Muscle of back (tissue), 13 donors: ENCODE measurements at places on chromosomes 6 and 20.

DNA sequence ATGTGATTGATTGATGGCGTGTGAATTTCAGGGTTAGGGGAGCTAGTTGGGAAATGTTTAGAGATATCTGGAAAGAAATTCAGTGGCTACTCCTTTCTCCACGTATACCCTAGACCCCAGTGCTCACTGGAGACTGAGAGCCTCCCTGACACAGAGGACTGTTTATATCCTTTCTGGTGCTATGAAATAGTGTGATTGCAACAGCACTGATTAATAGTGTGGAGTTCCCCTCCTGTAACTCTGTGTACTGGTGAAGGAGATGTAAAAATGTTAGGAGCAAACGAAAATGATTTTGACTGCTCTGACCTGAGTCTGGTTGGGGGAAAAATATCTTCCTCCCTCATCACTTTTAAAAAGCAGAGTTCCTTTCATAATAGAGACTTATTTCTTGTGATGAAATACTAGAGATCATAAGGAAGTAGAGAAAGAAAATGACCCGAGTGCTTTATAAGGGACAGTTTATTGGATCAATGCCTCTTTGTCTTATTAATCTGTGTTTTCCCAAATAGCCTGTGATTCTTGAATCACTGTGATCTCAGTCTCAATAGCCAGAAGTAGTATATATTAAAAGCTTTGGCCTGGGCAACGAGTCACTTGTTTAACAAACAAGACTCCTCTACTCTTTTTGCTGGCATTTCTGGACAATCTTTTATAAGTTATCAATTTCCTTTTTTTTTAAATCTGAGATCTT is 92.3 kb downstream of the RNF182 start:
- no peak for DNase-seq

GRCh38 chr6:16244869-16245451 is 6.6 kb downstream of the GMPR start:
- DNase-seq, result peak; percentile 56

- DNase-seq, result no peak
Measured at GRCh38 chr20:57404419-57405072, 13.3 kb downstream of the RBM38 start.

DNA sequence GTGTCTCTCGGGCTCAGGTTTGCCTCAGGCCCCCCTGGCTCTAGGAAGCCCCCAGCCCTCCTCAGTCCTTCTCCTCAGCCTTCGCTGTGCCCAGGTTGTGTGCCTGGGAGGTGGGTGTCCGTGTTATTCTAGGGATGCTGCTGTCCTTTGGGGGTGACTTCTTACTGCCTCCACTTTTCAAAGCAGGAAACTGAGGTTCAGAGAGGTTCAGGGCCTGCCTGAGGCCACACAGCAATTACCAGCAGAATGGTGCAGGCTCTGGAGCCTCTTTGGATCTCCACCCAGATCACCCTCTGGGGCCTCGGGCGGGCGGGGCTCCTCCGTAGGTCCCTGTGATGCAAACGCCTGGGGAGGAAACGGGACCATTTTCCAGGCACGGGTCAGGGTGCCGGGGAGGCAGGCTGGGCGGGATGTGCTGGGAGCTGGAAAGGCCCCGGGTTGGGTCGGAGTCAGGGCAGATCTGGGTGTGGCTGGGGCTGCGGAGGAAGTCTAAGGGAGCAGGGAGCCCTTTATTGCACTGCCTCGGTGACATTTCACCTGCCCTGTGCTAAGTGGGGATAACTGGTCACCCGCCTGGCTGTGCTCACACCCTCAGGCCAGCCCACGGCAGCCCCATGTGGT is 23.2 kb downstream of the GATA5 start:
- DNase-seq, result no peak

DNA sequence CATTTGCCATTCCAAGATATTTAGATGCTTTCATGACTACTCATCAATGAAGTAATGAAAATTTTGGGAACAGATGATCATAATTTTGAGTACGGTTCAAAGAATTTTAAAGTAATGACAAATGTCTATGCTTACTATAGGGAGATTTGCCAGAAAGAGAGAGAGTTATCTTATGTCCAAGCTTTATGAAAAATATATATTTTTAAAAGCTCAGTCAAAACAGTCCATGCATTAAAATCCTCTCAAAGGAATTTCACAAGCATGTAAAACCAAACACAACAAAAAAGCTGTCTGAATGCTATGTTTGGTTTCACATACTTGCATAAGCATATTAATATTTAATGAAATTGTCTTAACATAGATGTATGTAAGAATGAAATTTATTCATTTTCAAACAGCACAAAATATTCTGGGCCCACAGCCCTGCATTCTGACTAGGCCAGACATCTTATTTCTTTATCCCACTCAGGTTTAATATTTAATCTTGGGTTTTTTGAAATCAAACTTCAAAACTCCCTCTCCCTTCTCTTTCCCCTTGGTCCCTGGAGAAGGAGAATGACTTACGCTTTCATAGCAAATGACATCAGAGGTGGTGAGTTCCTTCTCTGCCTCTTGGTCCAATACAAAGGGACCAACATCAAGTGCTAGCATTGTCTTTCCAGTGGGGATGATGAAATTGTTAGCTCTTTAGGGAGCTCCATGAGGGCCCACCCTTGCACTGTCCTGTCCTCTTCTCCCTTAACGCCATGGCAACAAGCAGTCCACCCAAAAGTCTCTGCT is 94.2 kb downstream of the ADAT2 start:
- DNase-seq, result peak; percentile 42

- no peak for DNase-seq
Measured at GRCh38 chr6:45956663-45957062, 59.0 kb downstream of the CLIC5 start.

DNA sequence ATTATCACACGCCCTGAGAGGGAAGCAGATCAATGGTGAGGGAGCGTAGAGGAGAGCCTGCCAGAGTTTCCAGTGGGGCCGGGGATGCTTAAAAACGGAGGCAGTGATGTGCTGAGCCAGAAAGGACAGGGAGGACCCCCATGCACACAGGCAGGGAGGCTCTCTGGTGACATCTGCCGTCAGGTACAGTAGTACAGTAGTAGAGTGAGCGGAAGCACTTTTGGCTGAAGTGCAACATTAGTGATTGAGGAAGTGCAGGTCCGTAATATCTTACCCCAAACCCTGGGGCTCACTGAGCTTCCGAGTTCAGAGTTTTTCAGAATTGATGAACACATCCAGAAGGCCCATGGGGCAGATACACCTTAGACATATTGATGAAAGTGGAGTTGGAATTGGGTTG is 42.1 kb downstream of the GFRA4 start:
- no peak for DNase-seq

GRCh38 chr20:4997222-4997621 is 4.1 kb downstream of the SLC23A2 start:
- DNase-seq, result no peak

DNA sequence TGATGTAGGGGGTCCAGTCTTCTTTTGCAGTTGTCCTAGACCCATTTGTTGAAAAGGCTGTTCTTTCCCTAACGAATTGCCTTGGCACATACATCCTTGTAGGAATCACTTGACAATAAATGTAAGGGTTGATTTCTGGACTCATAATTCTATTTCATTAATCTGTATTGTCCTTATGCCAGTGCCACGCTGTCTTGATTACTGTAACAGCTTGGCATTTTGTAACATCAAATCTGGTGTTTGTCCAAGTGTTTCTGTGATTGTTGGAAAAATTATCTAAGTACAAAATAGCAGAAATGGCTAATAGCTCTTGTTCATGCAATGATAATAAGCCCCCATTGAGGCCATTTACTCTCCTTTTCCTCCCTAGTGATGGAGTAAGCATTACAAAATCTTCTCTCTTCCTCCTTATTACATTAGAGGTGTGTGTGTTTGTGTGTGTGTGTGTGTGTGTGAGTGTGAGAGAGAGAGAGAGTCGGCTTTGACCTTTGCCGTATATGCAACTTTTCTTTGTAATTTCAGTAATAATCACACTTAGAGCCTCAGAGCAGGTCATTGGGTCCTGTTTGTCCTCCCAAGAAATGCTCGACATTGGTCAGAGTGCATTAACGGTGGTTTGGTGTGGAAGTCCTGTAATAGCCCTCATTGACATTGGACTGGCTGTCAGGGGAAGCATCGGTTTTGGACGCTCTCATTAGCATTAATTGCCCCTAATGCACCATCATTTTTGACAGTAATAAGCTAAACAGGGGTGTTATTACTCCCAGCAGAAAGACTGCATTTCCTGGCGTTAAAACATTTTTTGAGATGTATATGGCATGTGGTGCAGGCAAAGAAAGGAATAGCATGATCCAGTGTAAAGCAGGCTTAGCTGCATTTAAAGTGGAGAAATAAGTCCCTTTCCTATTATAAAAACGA is 40.7 kb upstream of the MROH8 start:
- DNase-seq, result no peak

DNA sequence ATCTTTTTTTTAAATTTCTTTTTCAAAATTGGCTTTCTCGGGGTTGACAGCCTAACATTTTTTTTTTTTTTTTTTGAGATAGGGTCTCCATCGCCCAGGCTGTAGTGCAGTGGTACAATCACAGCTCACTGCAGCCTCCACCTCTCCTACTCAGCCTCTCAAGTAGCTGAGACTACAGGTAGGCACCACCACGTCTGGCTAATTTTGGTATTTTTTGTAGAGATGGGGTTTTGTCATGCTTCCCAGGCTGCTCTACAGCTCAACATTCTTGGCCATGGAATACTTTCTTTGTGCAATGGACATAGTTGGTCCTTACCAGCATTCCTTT is 6.4 kb upstream of the CTNNBL1 start:
- no peak for DNase-seq
